T-cell (primary cell): ENCODE measurements at places on chromosomes 12 and 14. TPM values are rescaled to one million over a fixed set of nuclear protein-coding genes. Genes with fewer than 3 reads are reported as not detected.

DNA sequence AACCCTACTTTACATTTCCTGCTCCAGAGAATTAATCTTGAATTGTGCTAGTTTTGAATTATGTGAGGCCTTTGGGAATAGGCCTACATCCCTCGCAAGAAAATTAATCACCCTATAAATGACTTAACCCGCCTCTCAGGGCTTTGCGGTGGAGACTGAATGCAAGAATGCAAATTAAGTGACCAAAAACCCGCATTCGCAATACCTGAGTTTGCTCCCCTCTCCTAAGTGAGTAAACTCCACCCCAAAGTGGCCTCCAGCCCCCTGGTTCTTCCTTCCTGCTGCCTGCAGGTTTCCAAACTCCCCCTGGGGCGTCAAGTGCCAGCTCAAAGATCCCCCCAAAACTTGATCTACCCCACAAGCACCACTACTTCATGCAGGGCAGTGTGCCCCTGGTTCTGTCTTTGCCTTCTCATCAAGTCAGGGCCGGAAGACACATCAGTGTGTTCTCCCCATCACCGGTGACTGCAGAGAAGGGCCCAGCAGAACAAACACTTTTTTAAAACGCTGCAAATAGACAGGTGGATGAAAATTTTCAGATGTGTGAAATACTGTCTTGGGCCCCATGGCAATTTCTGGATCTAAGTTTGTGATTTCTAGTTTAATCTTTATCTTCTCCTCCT lies 644.7 kb downstream of the VRK1 start:
- DNase-seq: no peak

GRCh38 chr14:92122351-92122677 lies 545 bp downstream of the CPSF2 start:
- DNase-seq: no peak

DNA sequence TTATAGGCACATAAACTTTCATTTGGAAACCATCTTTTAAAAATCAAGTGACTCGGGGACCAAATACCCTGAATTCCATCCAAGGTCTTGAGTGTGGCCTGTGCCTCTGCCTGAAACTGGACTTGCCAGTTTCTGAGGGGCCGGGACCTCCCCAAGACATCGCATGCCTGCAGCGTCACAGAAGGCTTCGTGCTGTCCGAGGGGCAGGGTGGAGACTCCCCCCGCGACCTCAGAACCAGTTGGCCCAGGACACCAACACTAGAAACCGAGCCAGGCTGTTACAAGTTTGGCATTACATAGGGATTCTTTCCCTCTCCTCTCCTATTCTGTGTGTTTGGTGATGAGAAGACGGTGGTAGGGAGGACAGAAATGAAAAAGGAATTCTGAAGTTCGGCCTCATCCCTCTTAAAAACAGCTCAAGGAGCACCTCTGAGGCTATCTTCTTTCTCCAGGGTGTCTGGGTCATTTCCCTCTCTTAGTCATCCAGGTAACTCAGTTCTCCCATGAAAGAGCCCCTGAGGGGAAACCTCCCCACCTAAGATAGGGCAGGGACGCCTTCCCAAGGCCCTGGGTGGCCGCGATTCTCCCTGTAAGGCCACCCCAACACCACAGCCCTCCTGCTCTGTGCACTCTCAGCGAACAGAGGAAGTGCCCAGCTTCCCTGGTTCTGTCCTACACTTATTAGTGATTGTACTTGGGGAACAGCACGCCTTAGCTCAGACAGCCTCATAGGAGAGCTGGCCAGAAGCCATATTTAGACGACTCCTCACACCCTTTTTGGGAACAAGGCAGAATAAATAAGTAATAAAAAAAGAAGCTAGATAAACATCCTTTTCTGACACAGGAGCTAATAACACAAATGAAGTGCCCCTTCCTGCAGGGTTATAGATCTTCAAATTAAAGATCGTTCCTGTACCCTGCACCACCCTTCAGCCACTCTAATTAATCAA lies 93.8 kb downstream of the BCL11B start:
- no peak for DNase-seq

DNA sequence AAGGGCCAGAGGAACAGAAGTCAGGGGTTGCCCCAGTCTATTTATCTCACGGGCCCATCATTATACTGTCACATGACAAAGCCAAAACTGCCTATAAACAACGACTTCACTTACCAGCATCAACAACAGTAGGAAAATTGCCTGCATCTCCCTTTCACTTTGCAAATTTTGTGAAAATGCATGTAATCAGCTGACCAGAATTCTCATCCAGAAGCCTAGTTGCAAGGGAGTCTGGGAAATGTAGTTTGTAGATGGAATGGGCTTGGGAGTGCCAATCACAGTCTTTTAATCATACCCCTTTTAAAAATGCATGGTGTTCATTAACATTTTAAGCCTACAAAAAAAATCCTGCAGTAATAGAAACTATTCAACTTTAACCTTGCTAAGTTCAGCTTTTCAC lies 369.3 kb upstream of the TMPO start:
- no peak for DNase-seq

- DNase-seq: no peak
Measured at GRCh38 chr12:101172316-101172715, 37.7 kb downstream of the SLC5A8 start.

GRCh38 chr12:2974560-2974971 lies 15.4 kb downstream of the TEAD4 start:
- no peak for DNase-seq

- no peak for DNase-seq
Measured at GRCh38 chr14:31122098-31122611, 85.4 kb downstream of the HECTD1 start.

DNA sequence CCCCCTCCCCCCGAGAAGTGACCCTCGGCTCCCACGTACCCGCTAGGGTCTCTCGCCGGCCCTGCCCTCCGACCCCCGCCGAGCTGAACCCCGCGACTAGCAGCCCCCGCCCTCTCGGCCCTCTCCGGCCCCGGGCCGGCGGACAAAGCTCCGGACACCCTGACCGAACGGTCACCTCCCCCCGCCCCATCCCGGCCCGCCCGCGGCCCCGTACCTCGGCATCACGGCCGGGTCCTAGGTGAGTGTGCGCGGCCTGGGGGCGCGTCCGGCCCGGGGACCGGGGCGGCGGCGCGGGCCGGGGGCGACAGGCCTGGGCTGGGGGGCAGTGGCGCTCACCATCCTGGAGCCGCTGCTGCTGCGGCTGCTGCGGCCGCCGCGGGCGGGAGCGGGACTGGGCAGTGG lies at the start of gene FIGNL2:
Gene FIGNL2, minus strand, starts transcription at position 393 of the 402 bp plus-strand sequence. CDS start 26,305 bp downstream, outside the sequence.
- no peak for DNase-seq

GRCh38 chr12:46983393-46983793 lies 96.0 kb upstream of the PCED1B start:
- no peak for DNase-seq

GRCh38 chr12:38825006-38825405 lies 80.4 kb downstream of the CPNE8 start:
- no peak for DNase-seq

DNA sequence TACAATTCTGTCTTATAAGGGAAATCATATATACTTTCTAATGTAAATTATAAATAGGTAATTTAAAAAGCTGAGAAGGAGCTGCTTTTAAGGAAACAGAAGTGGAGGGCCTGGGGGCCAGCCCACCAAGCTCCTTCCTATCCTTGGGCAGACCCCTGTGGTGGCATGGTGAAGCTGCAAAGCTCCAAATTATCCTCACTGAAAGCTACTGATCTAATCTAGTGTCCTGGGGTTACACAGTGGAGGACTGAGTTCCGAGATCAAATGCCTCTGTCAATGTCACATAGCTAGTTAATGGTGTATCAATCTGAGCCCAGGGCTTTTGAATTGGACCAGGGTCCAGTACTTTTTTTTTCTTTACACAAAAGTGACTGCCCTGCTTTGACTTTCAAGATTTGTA lies 355.4 kb downstream of the CEP128 start:
- no peak for DNase-seq

DNA sequence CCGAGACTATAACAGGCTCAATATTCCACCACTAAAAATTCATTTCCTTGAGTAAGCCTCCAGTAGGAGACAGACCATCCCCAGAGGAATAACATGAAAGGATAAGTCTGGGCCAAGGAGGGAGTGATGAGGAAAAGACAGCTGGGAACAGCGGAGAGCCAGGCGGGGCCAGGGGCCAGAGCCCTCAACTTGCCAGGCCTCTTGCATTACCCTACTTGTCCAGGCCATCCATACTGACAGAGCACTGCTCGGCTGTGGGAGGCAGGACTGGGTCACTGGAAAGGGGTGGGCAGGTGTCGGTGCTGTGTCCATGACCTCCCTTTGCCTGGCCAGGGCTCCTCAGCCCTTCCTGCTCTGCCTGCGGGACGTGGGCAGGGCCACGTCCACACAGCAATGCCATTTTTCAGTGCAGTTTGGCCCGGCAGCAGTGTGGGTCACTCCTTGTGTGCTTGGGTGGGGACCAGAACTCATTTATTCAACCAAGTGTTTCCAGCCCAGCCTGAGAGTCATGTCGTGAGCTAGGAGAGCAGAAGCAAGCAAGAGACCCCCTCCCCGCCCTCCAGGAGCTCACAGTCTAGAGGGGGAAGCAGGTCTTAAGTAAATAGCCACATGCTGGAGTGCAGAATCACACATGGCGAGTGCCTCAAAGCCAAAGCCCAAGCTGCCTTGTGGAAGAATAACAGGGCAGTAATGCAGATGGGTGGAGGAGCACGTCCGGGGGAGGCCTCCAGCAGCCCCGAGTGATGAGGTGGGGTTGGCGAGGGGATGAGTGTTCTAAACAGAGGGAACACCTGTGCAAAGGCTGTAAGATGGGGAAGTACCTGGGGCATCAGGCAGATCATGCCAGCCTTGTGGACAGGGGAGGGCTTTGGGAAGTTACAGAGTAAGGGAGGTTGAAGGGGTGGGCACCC lies 8.9 kb upstream of the FAIM2 start:
- DNase-seq: no peak

DNA sequence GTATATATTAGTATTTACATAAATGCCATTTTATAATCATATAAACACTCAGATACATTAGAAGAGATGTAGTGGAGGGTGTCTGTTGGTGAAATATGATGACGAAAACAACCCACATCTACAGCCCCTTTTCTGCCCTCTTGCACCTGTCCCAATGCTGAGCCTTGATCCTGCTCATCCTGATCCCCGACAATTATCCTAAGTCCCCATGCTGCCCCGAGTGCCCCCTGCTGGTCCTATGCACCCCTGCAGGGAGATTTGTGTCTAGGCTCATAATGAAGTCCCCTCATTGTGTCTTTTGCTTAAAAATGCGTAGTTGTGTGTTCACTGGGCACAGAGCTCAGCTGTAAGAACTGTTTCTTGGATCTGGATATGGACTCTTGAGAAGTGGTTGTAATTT lies 554.5 kb downstream of the TMEM121 start:
- no peak for DNase-seq

- no peak for DNase-seq
Measured at GRCh38 chr12:54460317-54460923, 13.0 kb downstream of the GTSF1 start.

- no peak for DNase-seq
Measured at GRCh38 chr14:65549429-65549828, 136.9 kb downstream of the FUT8 start.

GRCh38 chr12:57630891-57631433 lies 2.0 kb downstream of the B4GALNT1 start:
- DNase-seq: no peak

GRCh38 chr12:56086096-56086495 lies 6.1 kb downstream of the ERBB3 start:
- no peak for DNase-seq

GRCh38 chr14:89184952-89185351 lies 232.1 kb downstream of the FOXN3 start:
- no peak for DNase-seq

- no peak for DNase-seq
Measured at GRCh38 chr14:96683562-96684289, 113.5 kb upstream of the VRK1 start.

- no peak for DNase-seq
Measured at GRCh38 chr12:92468358-92469020, 234.3 kb upstream of the PLEKHG7 start.

GRCh38 chr14:72965249-72965648 lies 39.0 kb downstream of the DCAF4 start:
- DNase-seq: no peak

DNA sequence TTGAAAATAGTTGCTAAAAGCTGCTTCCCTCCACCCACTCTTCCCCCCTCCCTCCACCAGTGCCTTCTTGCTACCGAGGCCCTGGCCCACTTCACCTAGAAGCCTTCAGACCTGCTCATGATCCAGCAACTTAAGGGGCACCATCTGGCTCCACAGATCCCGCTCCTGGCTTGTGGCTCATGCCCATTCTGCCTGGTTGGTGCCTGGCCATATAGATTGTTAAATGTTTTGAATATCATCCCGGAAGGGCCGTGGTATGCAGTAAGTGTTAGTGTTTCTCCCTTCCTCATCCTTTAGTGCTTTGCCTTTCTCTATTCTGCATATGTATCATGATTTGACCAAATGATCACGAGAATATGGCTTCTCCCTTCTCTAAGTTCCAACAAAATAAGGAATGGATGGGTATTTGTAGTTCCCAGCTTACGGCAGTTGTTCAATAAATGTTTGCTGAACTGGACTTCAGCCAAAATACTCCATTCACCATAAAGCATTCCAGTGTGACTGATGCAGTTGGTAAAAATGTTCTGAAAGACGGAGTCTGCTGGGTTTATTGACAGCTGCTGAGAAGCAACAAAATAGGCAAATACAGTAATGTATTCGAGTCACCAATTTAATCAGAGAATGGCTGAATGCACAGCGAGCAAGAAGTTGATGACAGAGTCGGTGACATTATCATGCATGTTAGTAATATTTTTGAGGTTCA lies 30.7 kb downstream of the GRIP1 start:
- DNase-seq: no peak

CMA1 gene
- not detected for total RNA-seq

DPPA3 gene
- not detected for total RNA-seq

ST8SIA1 gene
- total RNA-seq: 15.2 TPM

RGS6 gene
- total RNA-seq: not detected

ASB8 gene
- 59.0 TPM for total RNA-seq

CCT2 gene
- 183 TPM for total RNA-seq

LBHD2 gene
- total RNA-seq: not detected

AKAP3 gene
- 3.3 TPM for total RNA-seq

TAS2R9 gene
- total RNA-seq: not detected

KITLG gene
- total RNA-seq: not detected
